ENCODE measurements at places on chromosomes 13 and 19.
A peak's percentile ranks its signal among the peaks of the same experiment; 100 is the strongest.

- DNase-seq, result no peak
Observed at GRCh38 chr19:16420781-16421386, 50.9 kb downstream of the EPS15L1 start.

DNA sequence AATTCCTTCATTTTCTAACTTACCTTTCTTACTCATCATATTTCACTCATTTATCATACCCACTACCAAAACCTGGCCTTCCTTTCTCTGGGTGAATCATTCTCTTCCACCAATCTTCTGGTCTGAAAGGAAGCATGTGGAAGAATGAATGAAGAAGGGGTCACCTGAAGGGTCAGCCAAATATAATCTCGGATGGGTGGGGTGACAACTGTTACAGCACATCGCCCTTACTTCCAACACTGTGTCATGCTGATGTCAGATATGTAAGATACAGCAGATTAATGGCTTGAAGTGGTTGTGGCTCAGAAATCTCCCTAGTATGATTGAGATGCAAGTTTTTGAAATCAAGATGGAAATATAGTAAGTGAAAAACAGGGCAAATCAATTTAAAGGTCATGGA, 401.7 kb upstream of the HTR2A start:
- no peak for DNase-seq

DNA sequence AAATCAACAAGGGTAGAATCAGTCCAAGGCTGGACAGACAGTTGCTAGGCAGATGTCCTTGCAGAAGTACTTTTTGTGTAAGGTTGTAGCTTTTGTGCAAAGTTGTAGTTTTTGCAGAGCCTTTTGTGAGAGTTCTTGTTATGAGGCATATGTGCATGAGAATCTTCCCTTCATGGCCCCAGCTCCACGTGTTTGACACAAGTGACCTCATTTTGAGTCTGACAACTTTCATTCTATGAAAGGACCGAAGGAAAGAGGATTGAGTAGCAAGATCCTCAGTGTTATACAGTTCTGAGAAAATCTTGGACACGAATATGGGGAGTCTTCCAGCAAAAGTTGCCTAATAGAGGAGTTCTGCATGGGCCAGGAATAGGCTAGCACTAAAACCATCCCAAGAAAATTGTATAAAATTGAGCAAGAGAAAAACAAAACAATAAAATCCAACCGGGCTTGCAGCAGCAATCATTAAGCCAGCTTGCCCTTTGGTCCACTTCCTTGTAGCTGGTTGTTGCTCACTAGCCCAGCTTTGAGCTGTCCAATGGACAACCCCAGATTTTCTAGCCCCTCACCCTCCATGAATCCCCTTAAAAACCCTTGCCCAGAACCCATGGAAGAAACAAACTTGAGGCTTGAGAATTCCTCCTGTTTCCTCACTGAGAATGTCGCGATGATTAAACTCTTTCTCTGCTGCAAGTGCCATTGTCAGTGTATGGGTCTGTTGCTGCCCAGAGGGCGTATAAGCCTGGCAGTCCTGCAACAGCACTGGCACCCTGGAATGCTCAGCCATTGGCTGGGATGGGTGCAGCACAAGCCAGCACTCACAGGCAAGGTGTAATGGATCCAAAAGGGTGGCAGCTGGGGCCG, 6.5 kb downstream of the EPSTI1 start:
- DNase-seq, result no peak

GRCh38 chr13:80338781-80339562, 2.0 kb downstream of the SPRY2 start:
- DNase-seq, result peak; percentile 56

DNA sequence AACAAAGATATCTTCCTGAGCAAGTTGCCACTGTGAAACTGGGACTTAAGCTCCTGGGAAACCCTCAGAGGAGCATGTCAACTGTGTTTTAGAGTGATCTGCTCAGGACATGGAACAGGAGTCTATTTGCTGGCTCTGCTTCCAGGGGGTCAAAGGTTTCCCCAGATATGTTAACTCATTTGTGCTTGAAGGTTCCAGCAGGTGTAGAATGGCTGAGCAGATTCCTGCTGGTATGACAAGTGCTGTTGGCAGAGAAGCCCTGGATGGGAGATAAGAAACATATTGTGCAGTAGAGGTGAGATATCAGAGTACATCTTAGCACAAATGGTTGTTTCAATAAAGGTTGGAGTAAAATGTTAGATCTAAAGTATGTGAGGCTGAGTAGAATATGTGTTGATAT, 282.7 kb upstream of the DACH1 start:
- no peak for DNase-seq

Data from AG04450 (cell line).